Right renal cortex interstitium (tissue), 3 donors: ENCODE measurements at places on chromosomes 12 and 14. TPM values are rescaled to one million over a fixed set of nuclear protein-coding genes. Genes with fewer than 3 reads are reported as not detected.

Gene L2HGDH
- 11.5 TPM for polyA plus RNA-seq

Gene MANSC4
- polyA plus RNA-seq: 0.24 TPM

Gene LRTM2
- polyA plus RNA-seq: 0.33 TPM

Gene ADAM21
- polyA plus RNA-seq: 0.28 TPM

Gene NOVA1
- polyA plus RNA-seq: 23.1 TPM

Gene TRMT5
- polyA plus RNA-seq: 22.7 TPM

Gene BMAL2
- polyA plus RNA-seq: 7.6 TPM

Gene CRIP1
- 32.5 TPM for polyA plus RNA-seq

Gene DEPDC4
- 5.3 TPM for polyA plus RNA-seq

Gene SYNE3
- 1.6 TPM for polyA plus RNA-seq

Gene CEBPE
- polyA plus RNA-seq: 0.21 TPM

Gene PRKD1
- 30.4 TPM for polyA plus RNA-seq

Gene PLCZ1
- polyA plus RNA-seq: 0.28 TPM

Gene NANOG
- 0.11 TPM for polyA plus RNA-seq

Gene OTX2
- not detected for polyA plus RNA-seq

Gene CD63
- 749 TPM for polyA plus RNA-seq

Gene RND1
- polyA plus RNA-seq: 2.2 TPM

Gene TAS2R20
- polyA plus RNA-seq: 1.2 TPM

Gene GLIPR1L1
- 0.24 TPM for polyA plus RNA-seq

Gene KRT85
- not detected for polyA plus RNA-seq

Gene BTG1
- polyA plus RNA-seq: 140 TPM

Gene TMTC1
- 28.6 TPM for polyA plus RNA-seq

Gene AKAP5
- polyA plus RNA-seq: 7.2 TPM

Gene MRPL51
- polyA plus RNA-seq: 196 TPM

Gene ADAM20
- polyA plus RNA-seq: 0.14 TPM

Gene SUOX
- 47.4 TPM for polyA plus RNA-seq

Gene IFNG
- not detected for polyA plus RNA-seq

Gene PYGL
- polyA plus RNA-seq: 17.3 TPM

Gene ATF7
- polyA plus RNA-seq: 39.0 TPM

Gene HOXC12
- polyA plus RNA-seq: not detected

Gene RFX4
- not detected for polyA plus RNA-seq

Gene SDR9C7
- polyA plus RNA-seq: 0.07 TPM

Gene C14orf119
- polyA plus RNA-seq: 91.2 TPM

Gene ENDOU
- polyA plus RNA-seq: 0.31 TPM

Gene AGAP2
- 1.9 TPM for polyA plus RNA-seq

Gene CFAP251
- polyA plus RNA-seq: 11.7 TPM

Gene ACSS3
- polyA plus RNA-seq: 21.2 TPM

Gene KERA
- not detected for polyA plus RNA-seq

Gene RNFT2
- polyA plus RNA-seq: 6.4 TPM

Gene RDH12
- 0.38 TPM for polyA plus RNA-seq

Gene NTS
- 6.8 TPM for polyA plus RNA-seq

Gene RAB3IP
- polyA plus RNA-seq: 85.4 TPM

Gene PHLDA1
- 34.5 TPM for polyA plus RNA-seq

Gene RAB15
- 25.8 TPM for polyA plus RNA-seq

Gene OAS1
- polyA plus RNA-seq: 18.7 TPM

Gene DBX2
- 0.11 TPM for polyA plus RNA-seq

Gene SSPN
- 12.6 TPM for polyA plus RNA-seq

Gene PRR4
- polyA plus RNA-seq: 5.6 TPM

Gene TAS2R19
- polyA plus RNA-seq: 1.8 TPM

Gene GNS
- 159 TPM for polyA plus RNA-seq

Gene SYT1
- polyA plus RNA-seq: 21.8 TPM

Gene PAX9
- polyA plus RNA-seq: 0.20 TPM

Gene ST8SIA1
- 6.8 TPM for polyA plus RNA-seq

Gene HOXC10
- 68.8 TPM for polyA plus RNA-seq

Gene POU6F1
- 6.2 TPM for polyA plus RNA-seq

Gene PLXNC1
- 7.1 TPM for polyA plus RNA-seq

Gene RBM19
- polyA plus RNA-seq: 25.1 TPM

Gene RAPGEF3
- polyA plus RNA-seq: 61.0 TPM

Gene KLHL28
- polyA plus RNA-seq: 17.3 TPM
